CD8-positive, alpha-beta memory T cell (primary cell): ENCODE measurements at places on chromosomes 13 and 19.

GRCh38 chr19:4555657-4556561 lies 3.6 kb downstream of the SEMA6B start:
- no peak for DNase-seq

- no peak for DNase-seq
Measured at GRCh38 chr13:77563111-77563510, 27.6 kb downstream of the SCEL start.

GRCh38 chr13:74751739-74752138 lies 617.5 kb upstream of the KLF12 start:
- no peak for DNase-seq

GRCh38 chr13:107091428-107091827 lies 523.5 kb upstream of the ARGLU1 start:
- DNase-seq, result no peak

DNA sequence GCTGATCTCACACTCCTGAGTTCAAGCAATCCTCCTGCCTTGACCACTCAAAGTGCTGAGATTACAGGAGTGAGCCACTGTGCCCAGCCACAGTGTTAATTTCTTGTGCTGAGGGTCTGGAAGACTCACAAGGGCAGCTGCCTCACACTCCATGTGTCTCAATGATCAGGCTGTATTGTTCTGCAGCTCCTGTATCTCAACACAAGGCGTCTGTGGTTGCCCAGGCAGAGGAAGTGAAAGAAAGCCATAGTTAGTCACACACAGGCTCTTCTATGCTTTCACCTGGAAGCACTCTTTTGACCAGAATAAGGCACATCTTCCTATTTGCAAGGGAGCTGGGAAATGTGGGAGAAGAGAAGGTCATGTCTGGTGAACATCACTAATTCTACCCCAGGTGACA lies 107.3 kb upstream of the ZNF507 start:
- no peak for DNase-seq

DNA sequence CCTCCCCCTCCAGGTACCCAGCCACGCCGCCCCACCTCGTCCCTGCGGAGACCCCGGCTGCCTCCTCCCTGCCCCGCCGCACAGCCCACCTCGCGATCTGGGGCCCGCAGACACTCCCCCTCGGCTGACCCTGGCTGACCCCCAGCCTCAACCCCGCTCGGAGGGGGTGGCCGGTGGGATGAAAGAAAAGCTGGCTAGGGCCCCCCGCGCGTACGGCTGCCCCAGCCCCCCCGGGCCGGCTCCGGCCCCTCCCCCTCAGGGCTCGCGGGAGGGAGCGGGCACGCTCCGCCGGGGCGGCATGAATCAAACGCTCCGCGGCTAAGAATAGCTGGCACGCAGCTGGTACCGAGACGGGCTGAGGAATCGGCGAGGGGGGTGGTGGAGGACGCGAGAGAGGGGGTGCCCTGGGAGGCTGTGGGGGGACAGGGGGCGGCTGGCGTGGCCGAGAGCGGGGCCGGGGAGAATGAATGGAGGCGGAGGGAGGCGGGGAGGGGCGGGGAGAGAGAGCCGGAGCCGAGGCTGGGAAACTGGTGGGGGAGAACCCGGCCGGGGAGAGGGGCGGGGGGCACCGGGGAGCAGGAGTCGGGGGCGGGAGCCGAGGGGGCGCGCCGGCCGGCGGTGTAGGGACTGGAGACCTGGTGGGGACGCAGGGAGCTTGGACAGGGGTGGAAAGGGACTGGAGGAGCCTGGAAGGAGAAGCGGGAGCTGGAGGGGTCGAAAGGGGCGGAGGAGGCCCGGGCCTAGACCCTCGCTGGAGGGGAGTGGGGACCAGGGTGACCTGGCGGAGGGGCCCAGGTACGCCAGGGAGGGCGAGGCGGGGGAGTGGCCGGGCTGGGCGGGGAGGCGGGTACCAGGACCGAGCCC lies 1.1 kb downstream of the SHANK1 start:
- DNase-seq, result no peak

DNA sequence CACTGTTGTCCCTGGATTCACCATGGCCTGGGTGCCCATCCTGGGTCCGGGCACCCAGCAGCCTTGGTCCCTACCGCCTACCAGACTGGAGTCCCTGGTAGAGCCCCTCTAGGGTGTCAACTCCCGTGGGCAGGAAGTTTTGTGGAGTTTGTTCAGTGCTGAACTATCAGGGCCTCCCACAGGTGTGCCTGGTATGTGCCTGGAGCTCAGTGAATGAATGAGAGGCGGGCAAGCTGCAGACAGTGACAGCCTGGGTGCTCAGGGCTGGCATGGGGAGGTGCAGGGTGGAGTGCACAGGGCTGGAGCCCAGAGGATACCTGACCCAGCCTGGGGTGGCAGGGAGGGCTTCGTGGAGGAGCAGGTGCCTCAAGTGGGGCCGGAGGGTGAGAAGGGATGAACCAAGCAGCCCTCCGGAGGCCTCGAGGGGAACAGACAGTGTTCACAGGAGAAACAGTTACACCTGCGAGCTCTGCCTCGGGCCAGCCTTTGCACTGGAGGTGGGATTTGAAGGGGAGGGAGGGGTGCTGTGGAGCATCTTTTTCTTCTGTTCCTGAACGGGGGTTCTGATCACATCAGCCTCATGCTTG lies 29.6 kb downstream of the PAK4 start:
- no peak for DNase-seq

GRCh38 chr19:46704379-46705076 lies 12.4 kb downstream of the PRKD2 start:
- DNase-seq, result peak; percentile 88

GRCh38 chr13:48726711-48727110 lies 73.0 kb downstream of the CYSLTR2 start:
- no peak for DNase-seq
